D341Med (cell line): ENCODE measurements at places on chromosomes 12 and 14.
A peak's percentile ranks its signal among the peaks of the same experiment; 100 is the strongest.

- no peak for DNase-seq
Measured at GRCh38 chr12:95459310-95459709, 14.6 kb upstream of the METAP2 start.

GRCh38 chr14:71133296-71133695 is 226.0 kb downstream of the PCNX1 start:
- DNase-seq = no peak

- DNase-seq = peak; percentile 61
Measured at GRCh38 chr12:108750526-108750925, 19.2 kb upstream of the CORO1C start.

GRCh38 chr12:54311051-54311450 is 10.2 kb upstream of the NFE2 start:
- no peak for DNase-seq

DNA sequence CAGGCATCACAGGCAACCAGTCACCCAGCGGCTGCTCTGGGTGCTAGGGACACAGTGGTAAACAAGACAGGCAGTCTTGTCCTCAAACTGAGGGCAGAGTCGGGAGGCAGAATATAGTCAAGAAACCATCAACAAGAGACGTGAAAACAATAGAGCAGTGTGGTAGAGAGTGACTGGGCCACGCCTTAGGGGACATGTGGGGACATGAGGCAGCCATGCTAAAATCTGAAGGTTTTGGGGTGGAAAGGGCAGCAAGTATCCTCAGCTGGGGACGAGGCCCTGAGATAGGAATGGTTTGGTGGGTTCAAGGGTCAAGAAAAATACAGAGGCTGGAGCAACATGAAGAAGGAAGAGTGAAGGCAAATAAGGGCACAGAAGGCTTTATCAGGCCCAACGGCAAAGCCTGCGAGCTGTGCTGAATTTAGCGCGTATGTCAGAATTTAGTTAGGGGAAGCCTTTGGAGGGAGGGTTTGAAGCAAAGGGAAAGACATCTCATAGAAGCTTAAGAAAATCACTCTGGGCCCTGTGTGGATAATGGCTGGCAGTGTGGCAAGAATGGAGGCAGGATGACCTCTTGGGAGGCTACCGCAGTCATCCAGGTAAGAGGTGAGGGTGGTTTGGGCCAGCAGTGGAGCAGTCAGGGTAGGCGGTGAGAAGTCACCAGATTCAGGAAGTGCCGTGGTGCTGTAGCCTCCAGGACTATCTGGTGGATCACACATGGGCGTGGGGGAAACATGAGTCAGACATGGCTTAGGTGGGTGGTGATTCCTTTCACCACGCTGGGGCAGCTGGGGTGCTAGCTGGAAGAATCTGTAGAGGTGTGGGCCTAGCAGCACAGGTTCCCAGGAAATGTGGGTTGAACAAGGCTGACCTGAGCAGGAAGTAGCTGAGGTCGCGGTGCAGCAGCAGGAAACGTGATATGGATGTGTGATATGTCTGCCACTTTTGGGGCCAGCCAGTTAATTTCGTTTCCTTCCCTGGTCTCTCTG is 3.0 kb downstream of the EVL start:
- no peak for DNase-seq

DNA sequence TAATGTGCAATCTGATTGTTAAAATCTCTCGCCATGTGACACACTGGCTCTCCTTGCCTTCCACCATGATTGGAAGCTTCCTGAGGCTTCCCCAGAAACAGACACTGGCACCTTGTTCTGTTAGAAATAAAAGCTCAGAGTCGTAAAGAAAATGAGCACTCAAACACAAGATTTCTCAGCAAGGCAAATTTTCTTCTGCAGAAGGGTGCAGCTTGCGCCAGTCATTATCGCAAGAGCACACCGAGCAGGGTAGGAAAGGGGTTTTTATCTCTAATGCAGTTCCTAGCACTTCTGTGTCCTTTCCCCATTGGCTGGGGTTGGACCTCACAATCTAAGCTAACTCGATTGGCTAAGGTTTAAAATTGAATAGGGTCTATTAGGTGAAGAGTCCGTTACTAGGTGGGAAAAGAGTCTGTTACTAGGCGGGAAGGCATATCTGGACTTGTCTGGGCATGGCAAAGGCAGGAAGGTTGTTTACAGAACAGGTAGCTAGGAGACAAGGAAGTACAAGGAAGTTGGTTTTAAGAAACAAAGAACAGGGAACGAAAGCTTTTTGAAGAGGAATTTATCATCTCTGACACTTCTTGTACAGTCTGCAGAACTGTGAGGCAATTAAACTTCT is 62.6 kb upstream of the BICD1 start:
- DNase-seq = no peak

GRCh38 chr12:105805730-105806399 is 332.9 kb downstream of the NUAK1 start:
- DNase-seq = no peak

DNA sequence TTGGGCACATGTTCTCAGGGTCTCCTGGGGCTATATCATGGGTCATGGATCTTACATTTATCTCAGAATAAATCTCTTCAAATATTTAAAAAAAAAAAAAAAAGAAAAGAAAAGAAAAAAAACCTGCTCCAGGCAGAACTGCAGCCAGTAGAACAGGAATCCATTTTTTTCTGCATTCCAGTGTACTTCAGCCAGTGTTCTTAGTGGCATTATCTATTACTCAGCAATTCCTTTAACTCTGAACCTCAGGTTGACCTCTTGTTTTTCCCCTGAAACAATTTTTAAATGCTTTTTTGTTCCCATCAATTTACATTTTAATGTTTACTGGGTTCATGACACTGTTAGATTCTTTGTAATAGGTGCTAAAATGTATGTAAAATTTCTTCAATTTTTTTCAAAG is 66.7 kb upstream of the STXBP6 start:
- DNase-seq = no peak

DNA sequence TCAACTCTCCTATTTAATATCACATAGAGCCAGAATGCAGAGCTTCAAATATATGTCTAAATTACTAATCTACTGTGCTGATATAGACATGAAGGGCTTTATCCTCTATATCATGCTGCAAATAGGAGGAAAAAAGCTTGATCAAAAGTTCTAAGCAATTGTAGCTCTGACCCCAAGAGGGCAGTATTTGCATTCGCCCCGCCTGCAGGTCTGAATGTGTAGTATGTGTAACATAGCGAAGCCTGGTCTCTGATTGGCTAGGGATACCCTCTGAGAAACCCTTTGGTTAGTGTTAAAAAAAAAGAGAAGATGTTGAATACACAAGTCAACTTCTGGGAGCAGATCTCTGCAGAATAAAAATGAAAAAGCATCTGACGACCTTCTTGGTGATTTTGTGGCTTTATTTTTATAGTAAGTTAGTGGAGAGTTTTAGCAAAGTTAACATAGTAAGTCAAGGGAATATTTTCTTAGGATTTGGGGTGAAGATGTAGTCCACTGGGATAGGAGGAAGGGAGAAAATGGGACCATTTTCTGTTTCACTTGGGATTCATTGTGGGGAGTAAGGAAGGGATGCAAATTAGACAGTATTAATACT is 151.6 kb upstream of the OR4E1 start:
- peak; percentile 49 for DNase-seq

- no peak for DNase-seq
Measured at GRCh38 chr12:47967461-47968321, 4.3 kb downstream of the TMEM106C start.

- DNase-seq = no peak
Measured at GRCh38 chr12:65696227-65696626, 128.1 kb upstream of the HMGA2 start.

GRCh38 chr14:94612580-94613554 is 676 bp downstream of the SERPINA3 start:
- no peak for DNase-seq

DNA sequence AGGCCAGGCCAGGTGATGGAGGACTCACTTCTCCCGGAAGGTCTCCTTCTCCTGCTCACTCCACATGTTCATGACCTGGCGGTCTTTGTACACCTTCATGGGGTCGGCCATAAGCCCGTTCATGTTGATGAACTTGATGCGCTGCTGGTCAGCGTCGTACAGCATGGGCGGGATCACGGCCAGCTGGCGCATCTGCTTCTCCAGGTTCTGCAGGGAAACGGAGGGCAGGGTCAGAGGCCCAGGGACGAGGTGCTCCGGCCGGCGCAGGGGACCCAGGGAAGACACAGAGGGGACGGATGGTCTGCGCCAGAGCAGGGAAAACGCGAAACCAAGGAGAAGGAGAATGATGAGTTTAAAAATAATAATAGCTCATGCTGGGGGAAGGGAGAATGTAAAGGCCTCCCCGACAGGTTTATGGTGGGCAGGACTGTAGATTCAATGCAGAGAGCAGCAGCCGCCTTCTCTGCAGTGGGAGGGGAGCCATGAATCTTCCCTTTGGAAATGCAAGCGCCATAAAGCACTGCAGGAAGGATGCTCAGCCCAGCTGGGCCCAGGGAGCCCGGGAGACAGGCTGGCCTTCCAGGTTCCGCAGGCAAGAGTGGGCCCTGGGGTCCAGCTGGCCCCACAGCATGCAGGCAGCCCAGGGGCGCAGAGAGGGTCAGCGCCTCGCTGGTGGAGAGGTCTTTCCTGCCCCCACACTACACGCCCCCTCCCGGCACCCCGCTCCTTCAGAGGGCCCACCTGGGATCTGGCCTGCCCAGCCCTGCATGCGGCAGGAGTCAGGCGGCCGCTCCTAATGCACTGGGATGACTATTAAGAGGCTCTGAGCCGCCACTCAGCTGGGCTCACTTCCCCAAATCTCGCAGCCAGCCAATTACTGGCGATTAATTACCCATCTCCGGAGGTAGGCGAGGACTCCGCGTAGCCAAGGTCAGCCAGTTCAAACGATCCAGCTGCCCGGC is 132.0 kb downstream of the RFLNA start:
- DNase-seq = peak; percentile 71

DNA sequence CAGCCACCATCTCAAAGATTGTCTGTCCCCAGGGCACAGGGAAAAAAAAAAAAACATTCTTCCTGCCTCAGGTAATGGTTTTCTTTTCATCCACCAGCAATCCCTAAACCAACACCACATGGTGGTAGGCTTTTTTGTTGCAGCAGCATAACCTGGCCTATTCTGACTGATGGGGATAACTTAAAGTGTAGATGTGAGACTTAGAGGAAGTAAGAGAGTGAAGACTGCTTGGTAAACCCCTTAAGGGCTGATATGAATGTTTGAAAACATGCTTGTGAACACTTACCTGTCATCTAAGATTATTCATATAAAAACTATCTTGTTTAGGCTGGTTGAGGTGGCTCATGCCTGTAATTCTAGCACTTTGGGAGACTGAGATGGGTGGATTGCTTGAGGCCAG is 130.2 kb upstream of the RAP1B start:
- no peak for DNase-seq

GRCh38 chr12:121797937-121798786 is 4.7 kb upstream of the RHOF start:
- peak; percentile 74 for DNase-seq

GRCh38 chr14:51957950-51958349 is 31.4 kb upstream of the RTRAF start:
- DNase-seq = no peak

- DNase-seq = no peak
Measured at GRCh38 chr12:42180990-42181596, 36.4 kb upstream of the GXYLT1 start.

DNA sequence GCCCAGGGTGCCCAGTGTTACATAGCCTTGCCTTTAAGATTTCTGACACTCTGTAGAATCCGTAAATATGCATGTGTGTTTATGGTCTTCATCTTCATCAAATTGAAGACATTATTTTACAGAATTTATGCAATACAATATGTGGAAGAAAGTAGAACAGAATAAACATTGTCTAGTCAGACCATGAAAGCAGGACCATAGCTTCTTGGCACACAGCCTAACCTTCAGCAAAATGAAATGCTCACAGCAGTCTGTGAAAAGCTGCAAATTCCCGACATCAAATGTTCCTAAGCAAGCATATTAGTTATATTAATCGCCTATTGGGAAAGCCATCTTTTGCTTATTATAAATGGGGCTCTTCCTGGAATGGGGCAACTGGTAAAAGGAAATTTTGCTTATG is 111.3 kb upstream of the GARIN2 start:
- no peak for DNase-seq

GRCh38 chr12:22562036-22563028 is 18.0 kb upstream of the C2CD5 start:
- DNase-seq = peak; percentile 27

DNA sequence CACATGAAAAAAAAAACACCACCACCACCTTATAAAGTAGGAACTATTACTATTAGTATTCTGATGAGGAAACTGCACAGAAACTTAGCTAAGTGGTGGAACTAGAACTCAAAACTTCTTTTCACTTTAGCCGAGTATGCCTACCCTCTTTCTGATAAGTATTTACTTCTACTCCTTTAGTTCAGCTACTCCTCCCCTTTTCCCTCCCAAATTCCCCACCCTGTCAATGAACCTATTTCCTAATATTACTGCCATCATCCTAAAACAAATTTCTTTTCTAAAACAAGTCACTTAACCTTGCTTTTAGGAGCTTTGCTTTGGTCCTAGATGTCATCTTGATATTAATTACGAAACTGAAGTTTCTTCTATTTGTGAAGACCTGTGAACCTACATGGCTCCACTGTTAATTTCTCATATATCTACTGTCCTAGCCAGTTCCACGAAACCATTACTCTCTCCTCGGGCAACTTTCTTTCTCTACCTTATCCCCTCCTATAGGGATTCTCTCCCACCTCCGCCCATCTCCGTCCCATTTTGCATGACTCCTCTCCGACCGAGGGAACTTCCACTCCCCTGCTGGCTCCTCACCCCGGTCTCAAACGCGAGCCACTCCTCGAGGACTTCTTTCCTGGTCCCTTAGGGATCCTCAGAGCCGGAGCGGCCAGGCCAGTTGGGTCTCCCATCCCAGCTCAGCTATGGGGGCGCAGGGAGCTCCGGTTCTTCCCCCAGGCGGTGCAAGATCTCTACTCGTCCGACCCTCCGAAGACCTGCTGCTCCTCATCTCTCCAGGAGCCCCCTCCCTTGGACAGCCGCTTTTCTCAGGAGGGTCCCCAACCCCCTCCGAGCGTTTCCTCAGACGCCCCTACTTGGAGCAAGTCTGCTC is 1.1 kb downstream of the NUMB start:
- DNase-seq = peak; percentile 51

DNA sequence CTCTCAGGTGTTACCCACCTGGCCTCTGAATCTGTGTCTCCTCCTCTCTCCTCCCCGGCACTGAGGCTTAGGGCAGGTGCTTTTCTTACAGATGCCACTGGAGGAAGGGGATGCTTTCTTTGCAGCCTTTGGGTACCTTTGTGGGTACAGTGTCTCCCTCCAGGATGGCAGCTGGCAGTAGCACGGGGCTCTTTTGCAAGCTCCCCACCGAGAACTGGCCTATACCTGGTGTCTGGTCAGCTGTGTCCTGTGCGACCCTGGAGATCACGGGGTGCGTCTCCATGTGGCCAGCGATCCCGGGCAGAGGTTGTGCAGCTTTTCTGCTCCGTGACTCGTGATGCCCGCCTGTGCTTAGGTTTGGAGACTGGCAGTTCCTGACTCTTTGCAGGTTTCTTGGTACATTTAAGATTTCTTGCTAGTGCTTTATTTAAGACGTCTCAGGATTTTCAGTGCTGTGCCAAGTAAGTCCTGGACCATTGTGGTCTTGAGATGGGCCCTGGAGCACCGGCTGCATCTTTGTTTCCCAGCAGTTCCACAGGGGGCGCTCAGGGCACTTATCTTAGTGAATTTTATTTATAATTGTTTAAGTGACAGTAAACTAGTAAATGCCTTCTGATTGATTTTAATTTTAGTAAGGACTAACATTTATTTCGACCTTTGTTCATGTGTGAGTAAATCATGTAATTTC is 68.9 kb downstream of the DDX51 start:
- no peak for DNase-seq

GRCh38 chr12:68880660-68881325 is 52.2 kb downstream of the CPM start:
- DNase-seq = no peak

- DNase-seq = no peak
Measured at GRCh38 chr12:6753772-6754356, 923 bp upstream of the MLF2 start.
